NCI-H1930 (cell line): ENCODE measurements at places on chromosomes 11 and 22.

DNA sequence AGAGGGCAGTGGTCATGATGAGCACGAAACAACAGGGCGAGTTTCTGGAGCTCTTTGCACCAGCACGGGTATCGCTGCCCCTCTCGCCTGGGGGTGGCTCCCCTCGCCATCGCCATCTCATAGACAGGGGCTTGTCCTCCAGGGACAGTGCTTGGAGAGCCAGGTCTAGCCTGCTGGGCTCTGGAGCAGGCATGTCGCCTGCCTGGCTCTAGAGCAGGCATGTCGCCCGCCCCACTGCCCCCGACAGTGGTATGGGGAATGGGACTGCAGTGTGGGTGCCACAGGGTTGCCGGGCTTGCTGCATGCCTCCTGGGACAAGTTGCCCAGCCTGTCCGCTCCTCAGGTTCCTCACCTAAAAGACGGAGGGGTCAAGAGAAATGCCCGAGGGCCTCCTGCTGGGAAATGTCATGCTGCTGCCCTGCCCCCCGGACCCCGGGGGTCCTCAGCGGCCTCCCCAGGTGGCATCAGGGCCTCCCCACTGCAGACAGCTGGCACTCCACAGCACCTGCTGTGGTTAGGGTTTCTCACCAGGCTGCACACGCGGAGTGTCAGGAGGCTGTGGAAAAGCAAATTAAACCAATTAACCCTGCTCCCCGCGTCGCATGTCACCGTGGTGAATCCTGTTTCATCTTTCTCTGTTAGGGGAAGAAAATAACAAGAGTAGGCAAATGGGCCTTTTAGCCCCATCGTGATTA lies 403.0 kb downstream of the TBC1D22A start:
- no peak for DNase-seq

GRCh38 chr11:35815556-35816315 lies 128.1 kb upstream of the LDLRAD3 start:
- DNase-seq = no peak

DNA sequence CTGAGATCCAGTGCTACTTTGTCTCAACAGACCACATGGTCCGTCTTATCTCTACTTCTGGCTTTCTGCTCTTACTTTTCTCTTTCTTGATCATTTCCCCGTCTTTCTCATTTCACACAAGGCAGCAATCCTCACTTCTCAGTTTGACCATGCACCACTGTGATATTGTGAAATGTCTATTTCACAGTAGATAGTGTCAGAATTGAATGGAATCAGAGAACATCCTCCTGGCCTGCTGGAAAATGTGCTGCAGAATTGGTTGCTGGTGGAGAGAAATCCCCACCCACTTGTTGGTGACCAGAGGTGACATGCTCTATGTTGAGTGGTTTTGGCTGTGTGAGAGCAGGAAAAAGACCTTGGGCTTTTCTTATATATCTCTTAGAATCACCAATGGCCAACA lies 57.8 kb upstream of the RCN1 start:
- no peak for DNase-seq

DNA sequence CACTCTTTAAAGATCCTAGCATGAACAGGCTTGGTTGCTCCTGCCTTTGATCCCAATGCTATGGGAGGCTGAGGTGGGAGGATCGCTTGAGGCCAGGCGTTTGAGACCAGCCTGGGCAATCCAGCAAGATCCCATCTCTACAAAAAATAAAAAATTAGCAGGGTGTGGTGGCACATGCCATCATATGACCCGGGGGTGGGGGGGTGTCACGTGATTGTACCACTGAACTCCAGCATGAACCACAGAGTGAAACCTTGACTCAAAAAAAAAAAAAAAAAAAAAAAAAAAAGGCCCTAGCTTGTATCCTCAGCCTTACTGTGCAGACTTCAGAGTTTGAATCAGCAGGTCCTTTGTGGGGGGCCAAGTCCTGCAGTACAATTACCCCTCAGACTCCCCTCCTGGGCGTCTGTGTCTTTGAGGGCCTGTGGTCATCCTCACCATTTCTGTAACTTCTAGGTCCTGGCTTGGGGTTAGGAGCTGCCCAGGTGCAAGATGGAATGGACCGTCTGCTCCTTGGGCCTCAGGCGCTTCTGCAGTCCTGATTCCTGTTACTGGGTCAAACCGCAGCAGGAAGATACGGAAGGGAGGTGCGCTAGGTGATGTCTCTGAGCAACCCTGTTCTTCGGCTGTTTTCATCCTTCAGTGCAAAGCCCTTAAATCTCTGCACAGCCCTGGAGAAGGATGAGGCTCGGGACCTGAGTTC lies 208.1 kb downstream of the CTTN start:
- no peak for DNase-seq
